Hepatocyte (in vitro differentiated cells): ENCODE measurements at places on chromosomes 2 and 18. TPM values are rescaled to one million over a fixed set of nuclear protein-coding genes. Genes with fewer than 3 reads are reported as not detected.

DNA sequence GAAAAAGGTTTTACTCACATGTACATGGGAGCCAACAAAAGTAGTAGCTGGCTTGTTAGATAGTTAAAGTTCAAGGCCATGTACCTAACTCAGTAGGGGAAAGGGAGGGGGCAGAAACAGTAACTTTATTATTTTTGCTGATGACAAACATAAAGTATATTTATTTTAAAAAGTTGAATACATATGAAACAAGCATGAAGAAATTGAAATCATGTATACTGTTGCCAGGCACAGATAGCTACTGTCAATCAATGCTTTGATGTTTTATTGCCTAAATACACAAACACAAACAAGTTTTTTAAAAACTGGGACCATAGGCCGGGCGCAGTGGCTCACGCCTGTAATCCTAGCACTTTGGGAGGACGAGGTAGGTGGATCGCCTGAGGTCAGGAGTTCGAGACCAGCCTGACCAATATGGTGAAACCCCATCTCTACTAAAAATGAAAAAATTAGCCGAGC lies 7.6 kb upstream of the PSD4 start:
- H3K27me3 ChIP-seq, result no peaks in the 10 kb centered on the region
- no peak overlapping the region for H3K4me3 ChIP-seq
- H3K4me1 ChIP-seq, result peaks cover 11% of the 10 kb centered on the region
- H3K27ac ChIP-seq, result no peak overlapping the region

DNA sequence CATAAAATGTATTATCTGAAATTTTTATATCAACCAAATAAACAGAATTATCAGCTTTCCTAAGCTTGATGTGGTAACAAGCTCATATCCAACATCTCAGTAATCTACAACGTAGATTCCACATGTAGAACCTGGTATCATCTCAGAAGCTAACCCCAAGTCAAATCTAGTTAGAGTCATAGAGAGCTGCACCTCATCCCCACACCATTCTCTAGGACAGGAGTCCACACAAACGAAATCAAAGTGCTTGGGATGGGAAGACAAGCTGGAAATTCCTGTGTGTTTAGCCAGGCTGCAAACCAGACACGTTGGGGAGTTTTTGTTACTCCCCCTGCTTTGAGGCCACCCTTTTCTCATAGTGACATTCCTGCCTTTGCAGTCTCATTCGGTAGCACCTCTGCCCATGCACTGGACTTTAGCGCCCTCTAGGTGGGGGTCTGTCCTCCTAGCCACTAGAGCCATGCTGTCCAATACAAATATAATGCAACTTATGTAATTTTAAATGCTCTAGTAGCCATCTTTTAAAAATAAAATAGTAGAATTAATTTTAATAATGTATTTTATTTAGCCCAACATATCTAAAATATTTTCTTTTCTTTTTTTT lies 28.1 kb upstream of the SATB2 start:
- peak; percentile 75 for DNase-seq
- no peak overlapping the region for H3K4me3 ChIP-seq
- no peaks in the 10 kb centered on the region for H3K4me1 ChIP-seq
- no peaks in the 10 kb centered on the region for H3K36me3 ChIP-seq
- no peak overlapping the region for H3K27ac ChIP-seq

GRCh38 chr2:176202491-176202890 lies 14.0 kb downstream of the HOXD1 start:
- H3K27me3 ChIP-seq, result peaks cover 37% of the 10 kb centered on the region
- H3K36me3 ChIP-seq, result no peaks in the 10 kb centered on the region
- H3K4me1 ChIP-seq, result no peaks in the 10 kb centered on the region
- H3K4me3 ChIP-seq, result no peak overlapping the region

GRCh38 chr2:235945608-235946140 lies 222.5 kb downstream of the GBX2 start:
- no peaks in the 10 kb centered on the region for H3K4me1 ChIP-seq
- DNase-seq, result no peak

The WDR35 gene
- total RNA-seq, result 4.6 TPM in 2 replicates
